ENCODE measurements at places on chromosomes 7 and 10.
A peak's percentile ranks its signal among the peaks of the same experiment; 100 is the strongest.

DNA sequence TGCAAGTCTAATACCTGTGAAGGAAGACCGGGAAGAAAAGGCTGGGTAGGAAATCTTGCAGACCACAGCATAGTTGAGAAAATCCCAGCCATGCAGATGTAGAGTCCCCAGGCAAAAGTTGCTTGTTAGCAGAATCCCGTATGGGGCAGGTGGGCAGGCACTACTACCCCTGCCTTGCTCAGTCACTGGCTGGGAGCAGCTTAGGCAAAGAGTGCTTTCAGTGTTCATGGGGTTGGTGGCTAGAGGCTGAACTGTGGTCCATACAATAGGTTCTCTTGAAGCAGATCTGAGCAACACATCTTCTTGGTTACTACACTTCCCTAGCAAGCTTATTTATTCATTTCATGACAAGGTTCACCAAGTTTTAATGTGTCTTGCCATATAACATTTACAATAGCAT, 92.6 kb downstream of the AHCYL2 start:
- DNase-seq: no peak

GRCh38 chr10:33412241-33412640, 77.8 kb upstream of the NRP1 start:
- DNase-seq: no peak

DNA sequence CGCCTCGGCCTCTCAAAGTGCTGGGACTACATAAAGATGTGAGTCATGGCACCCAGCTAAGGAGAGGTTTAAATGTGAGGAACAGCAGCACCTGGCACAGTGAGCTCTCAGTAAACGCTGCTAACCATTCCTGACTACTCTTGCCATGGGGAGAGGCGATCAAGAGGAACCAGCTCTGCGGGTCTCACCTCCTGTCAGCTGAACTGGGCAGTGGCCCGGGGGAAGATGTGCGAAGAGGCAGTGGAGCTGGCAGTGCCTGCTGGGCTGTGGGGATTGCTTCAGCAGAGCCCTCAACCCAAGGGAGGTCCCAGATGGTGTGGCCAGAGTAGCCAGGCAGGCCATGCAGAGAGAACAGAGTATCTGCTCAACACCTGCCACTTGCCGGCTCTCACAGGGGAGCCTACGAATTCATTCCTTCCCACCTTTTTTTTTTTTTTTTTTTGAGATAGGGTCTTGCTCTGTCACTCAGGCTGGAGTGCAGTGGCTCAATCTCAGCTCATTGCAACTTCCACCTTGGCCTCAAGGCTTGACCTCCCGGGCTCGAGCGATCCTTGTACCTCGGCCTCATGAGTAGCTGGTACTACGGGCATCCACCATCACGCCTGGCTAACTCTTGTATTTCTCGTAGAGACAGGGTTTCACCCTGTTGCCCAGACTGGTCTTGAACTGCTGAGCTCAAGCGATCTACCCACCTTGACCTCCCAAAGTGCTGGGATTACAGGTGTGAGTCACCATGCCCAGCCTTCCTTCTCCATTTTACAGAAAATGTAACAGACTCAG, 6.8 kb downstream of the POLM start:
- no peak for DNase-seq

GRCh38 chr7:151895631-151896031, 18.7 kb upstream of the PRKAG2 start:
- DNase-seq: no peak

- DNase-seq: peak; percentile 80
These were observed 2.3 kb upstream of the NRP1 start for GRCh38 chr10:33336582-33337325.

GRCh38 chr7:17497136-17497535, 198.7 kb downstream of the AHR start:
- no peak for DNase-seq

GRCh38 chr7:122975341-122975740, 20.2 kb downstream of the TAS2R16 start:
- no peak for DNase-seq

DNA sequence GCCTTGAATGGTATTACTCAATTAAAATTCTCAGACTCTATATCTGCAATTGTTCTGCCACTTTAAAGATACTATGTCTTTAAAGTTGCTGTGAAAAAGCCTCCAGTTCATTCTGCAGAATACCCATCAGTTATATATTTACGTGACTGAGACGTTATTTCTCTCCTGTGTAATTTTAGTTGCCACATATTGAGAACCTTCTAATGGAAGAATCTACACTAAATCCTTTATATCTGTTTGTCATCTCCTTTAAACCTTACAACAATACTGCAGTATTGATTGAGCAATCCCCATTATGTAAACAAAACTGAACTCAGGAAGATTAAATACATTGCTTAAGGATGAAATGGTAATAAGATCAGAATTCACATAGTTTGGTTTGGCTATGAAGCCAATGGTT, 30.0 kb downstream of the GPR141 start:
- no peak for DNase-seq

DNA sequence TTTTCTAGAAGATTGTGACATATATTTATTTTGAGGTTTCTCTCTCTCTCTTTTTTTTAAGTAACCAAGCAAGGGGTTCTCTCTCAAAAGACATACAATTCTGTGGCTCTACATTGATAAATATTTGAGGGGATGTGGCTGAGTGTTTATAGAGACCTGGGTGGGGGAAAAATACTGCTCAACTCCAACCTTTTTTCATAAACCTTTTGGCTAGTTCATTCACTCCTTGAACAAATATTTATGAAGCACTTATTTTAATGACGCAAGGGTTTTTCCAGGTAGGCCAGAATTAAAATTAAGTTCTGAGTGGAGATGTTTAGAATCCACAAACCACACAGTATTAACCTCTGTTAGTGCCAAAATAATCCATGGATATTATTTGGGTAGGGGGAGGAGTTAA, 100.2 kb downstream of the PTPRE start:
- no peak for DNase-seq

GRCh38 chr7:70598976-70599375, 533.0 kb upstream of the GALNT17 start:
- peak; percentile 34 for DNase-seq

- DNase-seq: no peak
These were observed 237.3 kb upstream of the SP8 start for GRCh38 chr7:21023841-21024484.

- DNase-seq: no peak
These were observed 346.4 kb upstream of the TMEM229A start for GRCh38 chr7:124379296-124379695.

- no peak for DNase-seq
These were observed 4.8 kb upstream of the MTG1 start for GRCh38 chr10:133388973-133389818.

- no peak for DNase-seq
These were observed 40.1 kb downstream of the PARP12 start for GRCh38 chr7:140022582-140023211.

GRCh38 chr7:41107938-41108448, 594.9 kb downstream of the INHBA start:
- no peak for DNase-seq

GRCh38 chr7:43785420-43785819, 26.9 kb downstream of the BLVRA start:
- DNase-seq: peak; percentile 97

DNA sequence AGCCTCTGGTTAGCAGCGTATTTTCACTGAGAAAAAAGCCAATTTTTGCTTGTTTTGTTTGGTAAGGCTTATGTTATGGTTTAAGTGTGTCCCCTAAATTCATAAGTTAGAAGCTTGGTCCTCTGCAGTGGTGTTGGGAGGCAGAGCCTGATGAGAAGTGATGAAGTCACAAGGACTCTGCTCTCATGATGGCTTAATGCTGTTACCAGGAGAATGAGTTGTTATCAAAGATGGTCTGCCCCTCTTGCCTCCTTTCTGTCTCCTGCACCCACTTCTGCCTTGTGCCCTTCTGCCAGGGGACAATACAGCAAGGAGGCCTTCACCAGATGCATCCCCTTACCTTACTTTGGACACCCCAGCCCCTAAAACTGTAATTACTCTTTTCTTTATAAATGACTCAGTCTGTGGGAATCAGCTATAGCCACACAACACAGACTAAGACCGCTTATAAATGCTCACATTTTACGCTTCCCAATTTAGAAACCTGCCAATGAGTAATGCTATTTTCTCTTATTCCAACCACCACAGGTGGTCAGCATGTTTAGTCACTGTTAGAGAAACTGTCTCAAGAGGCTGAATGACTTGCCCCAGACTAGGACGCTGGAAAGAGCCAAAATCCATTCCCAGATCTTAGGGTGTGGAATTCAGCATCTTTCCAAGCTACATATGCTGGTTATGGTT, 6.1 kb upstream of the PKD1L1 start:
- DNase-seq: no peak

GRCh38 chr10:29636178-29636577, 1.4 kb upstream of the SVIL start:
- peak; percentile 48 for DNase-seq

DNA sequence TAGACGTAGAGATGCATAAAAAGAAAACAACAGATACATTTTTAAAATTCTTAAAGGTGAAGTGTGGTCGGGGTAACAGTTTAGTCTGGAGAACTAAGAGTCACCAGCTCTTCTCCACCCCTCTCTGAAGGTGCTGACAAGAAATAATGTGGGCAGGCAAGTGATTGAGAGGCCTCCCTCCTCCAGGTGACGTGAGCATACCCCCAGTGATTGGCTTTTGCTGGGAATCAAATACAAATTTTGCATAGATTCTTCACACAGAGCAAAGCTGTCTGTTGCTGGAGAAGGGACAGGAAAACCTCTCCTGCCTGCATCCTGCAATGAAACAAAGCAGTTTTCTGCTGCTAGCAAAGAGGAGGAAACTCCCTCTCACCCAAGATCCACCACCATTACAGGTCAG, 115.0 kb downstream of the DGKB start:
- no peak for DNase-seq

DNA sequence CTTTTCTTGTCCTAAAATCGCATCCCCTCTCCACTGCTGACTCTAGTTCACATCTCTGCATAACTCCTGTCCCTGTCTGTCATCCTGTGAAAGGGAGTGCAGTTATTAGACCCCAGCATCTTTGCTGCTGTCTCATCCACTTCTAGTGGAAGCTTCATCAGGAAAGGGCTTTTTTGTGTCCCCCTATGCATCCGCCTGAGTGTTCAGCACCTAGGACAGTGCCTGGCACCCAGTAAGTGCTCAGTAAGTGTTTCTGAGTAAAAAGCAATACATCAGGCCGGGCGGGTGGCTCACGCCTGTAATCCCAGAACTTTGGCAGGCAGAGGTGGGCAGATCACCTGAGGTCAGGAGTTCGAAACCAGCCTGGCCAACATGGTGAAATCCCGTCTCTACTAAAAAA, 211.8 kb upstream of the FOXK1 start:
- DNase-seq: no peak

DNA sequence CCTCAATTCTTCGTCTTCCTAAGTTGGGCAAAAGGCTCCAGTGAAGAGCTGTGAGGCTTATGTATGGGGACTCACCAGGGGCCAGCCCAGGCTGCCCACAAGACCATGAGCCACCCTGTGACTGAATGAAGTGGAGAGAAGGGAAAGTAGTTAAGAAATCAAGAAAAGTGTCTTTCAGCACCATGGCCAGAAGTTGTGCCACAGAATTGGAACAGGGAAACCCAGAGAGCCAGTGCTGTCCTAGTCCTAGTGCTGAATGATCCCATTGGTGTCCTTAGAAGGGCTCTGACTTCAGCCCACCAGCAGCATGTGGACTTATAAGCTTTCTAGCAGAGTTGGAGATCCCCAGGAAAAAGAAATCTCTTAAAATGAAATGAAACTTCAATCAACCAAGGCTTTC, 37.0 kb upstream of the CCSER2 start:
- DNase-seq: peak; percentile 63

GRCh38 chr10:120788771-120789170, 62.4 kb upstream of the WDR11 start:
- no peak for DNase-seq

DNA sequence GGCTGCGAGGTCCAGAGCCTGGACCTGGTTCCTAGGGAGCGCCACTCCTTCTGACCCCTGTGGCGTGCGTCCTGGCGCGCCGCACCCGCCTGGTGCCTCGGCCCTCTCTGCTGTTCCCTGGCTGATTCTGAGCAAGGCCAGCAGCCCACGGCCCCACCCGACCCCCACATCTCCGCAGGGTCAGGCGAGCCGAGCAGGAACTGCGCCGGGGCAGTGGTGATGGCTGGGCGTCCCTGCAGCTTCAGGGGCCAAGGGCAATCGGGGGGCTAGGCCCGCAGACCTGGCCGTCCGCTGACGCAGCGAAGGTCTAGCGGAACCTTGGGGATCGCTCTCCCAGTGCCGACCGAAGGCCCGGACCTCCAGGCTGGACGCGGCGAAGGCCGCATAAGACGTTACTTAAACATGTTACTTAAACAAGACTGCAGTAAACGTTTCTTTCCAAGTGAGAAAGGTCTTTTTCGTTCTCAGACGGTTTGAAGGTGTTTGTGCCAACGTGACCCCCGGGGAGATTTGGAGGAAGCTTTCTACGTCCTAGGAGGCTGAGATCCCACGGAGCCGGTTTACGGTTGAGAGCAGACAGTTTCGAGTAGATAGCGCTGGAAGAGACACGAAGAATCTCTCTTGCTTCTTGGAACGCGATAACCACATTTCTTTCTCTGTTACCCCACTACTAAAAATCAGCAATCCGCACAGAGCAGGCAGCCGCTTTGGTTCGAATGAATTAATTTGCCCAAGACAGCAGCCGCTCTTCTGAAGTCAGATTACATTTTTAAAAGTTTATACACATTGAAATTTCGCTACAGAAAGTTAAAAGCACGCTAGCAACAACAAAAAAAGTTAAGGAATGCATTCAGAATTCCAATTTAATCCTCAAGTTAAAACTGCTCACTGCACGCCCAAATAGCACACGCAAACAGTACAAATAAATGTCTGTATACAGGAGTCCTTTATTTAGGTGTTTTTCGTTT, 4.9 kb upstream of the NKX2-3 start:
- DNase-seq: peak; percentile 46

DNA sequence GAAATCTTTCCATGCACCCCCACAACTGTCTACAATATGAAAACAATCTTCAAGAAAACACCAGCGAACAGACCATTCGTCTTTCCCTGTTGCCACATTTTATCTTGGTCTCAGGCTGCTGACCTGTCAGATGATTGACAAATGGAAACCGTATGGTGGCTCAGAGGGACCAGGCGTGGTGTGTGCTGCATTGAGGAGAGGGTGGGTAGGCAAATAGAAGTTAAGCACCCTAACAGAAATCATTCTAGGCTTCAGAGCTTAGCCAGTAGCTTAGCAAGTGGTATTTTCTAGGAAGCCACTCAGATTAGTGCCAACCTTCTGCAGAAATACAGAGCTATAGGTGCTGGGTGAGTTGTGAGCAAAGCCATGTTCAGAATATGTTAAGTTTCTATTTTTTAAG, 114.9 kb downstream of the DPP6 start:
- DNase-seq: no peak

DNA sequence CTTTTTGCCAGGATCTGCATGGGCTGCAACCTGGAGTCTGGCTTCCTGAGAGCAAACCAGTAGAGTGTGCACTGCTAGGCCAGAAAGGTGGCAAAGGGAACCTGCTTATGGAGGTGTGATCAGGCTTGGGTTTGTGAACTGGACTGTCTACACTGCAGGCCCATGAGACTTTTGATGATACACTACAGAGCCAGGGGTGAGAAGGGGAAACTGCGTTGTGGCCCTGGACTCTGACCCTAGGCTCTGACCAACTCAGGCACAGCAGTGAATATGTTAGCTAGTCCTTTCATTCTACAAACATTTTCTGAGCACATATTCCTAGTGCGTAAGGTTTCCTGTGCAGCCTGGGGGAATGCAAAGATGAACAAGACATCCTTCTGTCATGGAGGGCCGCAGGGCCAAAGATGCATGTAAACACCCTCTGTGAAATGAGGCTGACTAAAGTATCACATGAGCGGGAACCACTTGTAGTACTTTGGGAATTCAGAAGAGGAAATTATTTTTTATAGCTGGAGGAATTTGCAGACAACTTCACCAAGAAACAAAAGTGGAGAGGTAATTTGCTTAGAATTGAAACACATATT, 63.8 kb upstream of the HPS1 start:
- DNase-seq: no peak
